ENCODE measurements at places on chromosomes 5 and 9.

DNA sequence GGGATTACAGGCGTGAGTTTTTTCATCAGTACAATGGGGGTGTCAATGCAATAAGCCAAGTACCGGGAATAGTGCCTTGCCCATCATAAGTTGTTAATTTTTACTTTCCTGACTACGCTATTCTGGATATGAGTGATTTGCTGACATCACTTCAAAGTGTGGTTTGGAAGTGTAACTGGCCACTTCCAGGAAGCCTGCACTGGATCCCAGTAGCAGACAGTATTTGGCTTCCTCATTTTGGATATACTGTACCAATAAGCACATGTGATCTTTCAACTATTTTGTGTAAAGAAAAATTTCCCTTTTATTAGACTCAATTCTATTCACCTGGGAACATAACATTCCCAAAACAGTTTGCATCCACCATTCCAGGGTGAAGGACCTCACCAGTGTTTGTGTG, 417.7 kb upstream of the KLF4 start:
- no peak for DNase-seq

DNA sequence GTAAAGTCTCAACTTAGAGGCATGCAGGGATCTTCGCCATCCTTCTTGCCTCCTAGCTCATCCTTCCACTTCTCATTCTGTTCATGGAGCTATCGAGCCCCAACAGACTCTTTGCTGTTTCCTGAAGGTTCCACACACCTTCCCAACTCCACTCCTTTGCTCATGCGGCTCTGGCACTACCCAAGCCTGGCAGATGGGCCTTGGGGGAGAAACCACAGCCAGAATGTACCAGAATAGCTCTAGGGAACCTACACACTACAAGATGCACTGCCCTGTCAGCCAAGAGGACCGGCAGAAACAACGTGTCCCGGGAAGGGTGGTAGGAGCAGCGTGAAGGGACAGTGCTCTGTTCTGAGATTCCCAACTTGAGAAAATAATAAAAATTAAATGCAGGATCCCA, 178.9 kb downstream of the GABBR2 start:
- no peak for DNase-seq

DNA sequence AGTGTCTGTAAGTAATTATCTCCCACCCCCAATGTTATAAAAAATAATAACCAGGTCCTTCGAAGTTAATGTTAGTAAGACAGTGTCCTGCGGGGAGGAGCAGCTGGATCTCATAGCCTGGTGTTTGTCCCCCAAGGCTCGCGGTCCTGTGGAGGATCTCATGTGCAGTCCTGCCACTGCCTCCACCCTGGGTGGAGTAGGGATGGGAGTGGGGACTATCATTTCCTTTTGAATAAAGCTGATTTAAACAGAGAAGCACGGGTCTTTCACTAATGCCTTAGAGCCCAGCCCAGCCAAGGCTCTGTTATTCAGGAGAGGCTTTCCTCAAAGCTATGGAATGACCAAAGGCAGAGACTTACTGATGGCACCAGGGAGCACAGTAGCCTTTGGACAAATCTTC, 40.2 kb downstream of the SUB1 start:
- no peak for DNase-seq

- DNase-seq = no peak
Observed at GRCh38 chr9:14906644-14907359, 3.4 kb downstream of the FREM1 start.

DNA sequence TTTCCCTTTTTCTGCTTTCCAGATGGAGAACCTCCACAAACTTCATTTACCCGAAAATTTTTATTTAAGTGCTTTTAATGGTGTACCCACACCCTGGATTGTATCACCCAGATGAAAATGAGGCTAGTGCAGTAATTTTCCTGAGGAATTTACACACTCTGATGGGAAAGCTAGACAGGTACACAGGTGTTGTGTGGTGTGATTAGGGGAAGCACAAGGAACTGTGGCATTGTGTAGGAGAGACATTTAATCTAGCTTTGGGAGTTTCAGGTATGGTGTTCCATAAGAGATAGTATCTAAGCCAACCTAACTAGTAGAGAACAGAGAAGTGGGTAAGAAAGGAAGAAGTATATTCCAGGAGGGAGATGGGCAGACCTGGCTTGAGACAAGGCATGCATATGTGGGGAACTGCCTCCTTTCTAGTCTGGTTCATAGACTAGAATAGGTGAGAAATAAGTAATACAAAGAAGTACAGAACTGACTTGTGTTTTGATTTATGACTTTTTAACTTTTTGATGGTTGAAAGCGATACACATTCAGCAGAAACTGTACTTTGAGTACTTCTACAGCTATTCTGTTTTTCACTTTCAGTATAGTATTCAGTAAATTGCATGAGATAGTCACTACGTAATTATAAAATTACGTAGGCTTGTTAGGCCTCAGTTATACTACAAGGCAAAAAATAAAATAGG, 22.9 kb upstream of the ROPN1L start:
- no peak for DNase-seq

DNA sequence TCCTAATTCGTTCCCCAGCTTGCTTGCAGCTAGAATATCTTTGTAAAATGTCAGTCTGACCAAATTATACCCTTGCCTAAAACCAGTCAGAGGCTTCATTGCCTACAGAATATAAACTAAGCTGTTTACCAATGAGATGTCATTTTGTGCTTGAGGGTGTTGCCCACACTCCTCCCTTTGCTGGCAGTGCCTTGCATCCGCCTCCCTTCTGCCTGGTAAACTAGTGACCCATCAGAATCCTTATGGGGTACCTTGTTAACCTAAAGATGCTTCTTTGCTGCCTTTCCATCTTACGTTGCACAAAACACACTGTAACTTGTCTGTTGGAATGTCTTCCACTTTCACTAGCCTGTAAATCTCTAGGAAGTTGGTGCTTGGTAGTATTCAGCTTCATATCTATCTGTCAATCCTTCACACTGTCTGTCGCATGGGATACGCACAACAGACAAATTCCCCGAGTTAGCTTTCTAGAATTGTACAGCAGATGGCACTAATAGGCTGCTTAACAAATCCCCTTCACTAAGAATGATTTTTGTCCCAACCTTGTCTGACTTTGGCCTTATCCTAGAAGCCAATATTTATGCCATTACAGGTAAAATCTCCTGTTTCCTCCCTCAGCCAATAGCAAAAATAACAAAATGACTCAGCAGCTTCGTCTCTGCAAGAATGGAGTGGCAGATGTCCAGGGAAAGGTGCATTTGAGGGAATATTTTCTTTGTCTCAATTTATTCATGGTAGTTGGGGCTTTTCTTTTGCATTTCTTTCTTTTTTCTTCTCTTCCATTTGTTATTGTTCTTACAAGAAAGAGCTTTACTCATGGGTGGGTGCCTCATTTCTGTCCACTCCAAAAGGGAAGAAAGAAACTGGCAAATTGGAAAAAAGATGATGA, 3.0 kb downstream of the NUDT2 start:
- no peak for DNase-seq

GRCh38 chr9:19828576-19829109, 39.8 kb upstream of the SLC24A2 start:
- no peak for DNase-seq

- DNase-seq = no peak
Observed at GRCh38 chr9:109918339-109919163, 138.6 kb downstream of the PALM2AKAP2 start.

GRCh38 chr5:73673161-73673591, 47.2 kb downstream of the ARHGEF28 start:
- no peak for DNase-seq

- DNase-seq = no peak
Observed at GRCh38 chr5:165135565-165135964, 1630.1 kb downstream of the MAT2B start.

DNA sequence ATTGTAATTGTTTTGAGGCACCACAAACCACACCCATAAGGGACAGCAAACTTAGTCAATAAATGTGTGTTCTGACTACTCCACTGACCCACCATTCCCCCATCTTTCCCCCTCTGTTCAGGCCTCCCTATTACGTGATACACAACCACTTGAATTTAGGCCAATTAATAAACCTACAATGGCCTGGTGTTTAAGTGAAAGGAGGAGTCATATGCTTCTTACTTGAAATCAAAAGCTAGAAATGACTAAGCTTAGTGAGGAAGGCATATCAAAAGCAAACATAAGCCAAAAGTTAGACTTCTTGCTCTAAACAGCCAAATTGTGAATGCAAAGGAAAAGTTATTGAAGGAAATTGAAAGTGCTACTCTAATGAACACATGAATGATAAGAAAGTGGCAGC, 14.6 kb downstream of the ZBTB43 start:
- no peak for DNase-seq

Data from NCI-H1930 (cell line).